Suppressor macrophage (primary cell): ENCODE measurements at places on chromosomes 16 and 17.

DNA sequence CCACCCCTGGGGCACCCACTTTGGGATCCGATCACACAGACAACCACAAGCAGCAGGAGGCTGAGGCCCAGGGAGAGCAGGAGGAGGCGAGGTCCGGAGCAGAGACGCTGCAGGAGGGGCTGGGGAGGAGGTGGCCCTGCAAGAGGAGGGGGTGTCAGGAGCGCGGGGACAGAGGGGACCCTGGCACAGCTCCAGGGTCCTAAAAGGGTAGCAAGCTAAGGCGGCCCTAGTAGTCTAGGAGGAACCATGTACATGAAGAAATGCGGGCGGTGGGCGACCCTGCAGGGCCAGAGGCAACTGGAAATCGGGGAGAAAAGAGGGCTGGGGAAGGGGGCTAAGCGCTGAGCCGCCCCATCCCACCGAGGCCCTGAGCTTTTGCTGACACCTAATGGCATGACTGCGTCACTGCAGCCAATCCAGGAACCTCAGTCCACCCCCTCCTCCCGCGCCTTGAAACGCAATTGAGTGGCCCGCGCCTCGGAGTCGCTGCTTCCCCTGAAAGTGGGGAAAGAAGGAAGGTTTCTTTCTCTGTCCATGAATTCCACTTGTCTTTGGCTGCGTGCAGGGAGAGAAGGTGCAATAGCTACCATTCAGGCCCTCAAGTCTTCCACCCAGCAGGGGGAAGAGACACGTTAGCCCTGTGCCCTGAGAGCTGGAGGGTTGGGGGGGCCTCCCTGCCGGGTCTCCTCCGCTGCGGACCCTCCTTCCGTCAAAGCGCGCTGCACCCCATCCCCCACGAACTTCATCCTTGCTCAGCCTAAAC, 1.8 kb downstream of the ASGR1 start:
- DNase-seq: peak; percentile 85

DNA sequence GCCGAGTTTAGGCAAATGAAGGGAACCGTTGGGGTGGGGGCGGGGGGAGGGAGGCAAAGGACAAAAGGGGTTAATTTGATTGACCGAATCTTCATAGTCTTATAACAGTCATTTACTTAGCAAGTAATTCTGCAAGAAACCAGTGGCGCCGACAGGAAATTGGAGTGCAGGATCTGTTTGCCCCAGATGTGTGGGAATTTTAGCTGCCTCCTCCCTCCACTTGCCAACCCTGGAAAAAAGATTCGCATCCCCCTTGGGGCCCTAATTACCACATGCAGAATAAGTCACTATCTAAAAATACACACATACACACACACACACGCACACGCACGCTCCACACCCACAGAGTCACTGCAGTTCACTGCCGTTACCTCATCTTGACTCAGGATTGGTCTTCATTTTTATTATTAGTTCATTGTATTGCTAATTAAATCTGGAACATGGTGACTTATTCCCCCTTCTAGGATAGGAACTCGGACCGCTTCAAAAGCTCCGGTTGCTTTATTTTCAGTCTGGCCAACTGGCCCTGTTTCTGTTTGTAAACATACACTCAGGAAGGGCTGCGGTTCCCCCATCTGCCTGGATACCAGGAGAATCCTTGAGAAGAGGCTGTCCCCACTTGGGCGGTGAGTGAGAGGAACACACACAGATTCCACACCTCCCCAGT, 241.6 kb upstream of the SALL1 start:
- DNase-seq: no peak

- no peak for DNase-seq
Observed at GRCh38 chr16:2817340-2818271, 569 bp downstream of the PRSS21 start.

DNA sequence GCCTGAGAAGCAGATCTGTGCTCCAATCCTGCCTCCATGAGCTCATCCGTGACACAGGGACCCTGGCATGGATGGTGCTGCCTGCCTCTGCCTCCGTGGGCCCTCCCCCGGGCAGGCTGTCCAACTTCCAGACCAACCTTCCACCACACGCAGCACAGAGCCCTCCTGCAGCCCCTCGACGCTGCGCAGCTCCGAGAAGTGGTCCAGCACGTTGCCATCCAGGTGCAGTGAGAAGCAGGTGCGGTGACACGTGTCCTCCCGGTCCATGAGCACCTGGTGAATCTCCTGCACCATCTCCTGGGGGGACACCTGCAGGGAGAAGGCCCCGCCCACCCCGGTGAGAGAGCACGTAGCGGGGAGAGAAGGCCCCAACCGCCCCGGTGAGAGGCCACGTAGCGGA, 8.4 kb downstream of the CLUH start:
- no peak for DNase-seq

- DNase-seq: peak; percentile 70
Observed at GRCh38 chr17:29154516-29155226, 25.5 kb downstream of the MYO18A start.

- DNase-seq: no peak
Observed at GRCh38 chr17:8294361-8294760, 839 bp downstream of the SLC25A35 start.

- no peak for DNase-seq
Observed at GRCh38 chr17:57033296-57033695, 51.8 kb upstream of the AKAP1 start.
